Tibial artery (tissue), 4 donors: ENCODE measurements at places on chromosomes 11 and 22.

DNA sequence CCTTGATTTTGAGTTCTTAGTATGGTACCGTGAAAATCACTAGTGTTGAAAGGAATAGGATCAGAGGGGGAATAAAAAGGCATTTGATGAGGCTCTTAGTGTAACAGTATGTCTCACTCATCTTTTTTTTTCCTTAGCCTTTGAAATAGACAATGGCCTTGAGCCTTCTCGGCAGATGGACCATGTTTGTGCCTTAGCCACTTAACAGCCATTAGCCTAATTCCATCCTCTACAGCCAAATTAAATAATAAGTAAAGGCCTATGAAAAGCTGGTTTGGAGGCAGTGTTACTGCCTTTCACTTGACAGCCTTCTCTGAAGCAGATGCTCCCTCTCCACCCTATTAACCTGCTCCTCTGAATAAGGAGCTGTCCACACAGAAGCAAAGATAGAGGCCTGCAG, 580.7 kb downstream of the NTM start:
- no peak for DNase-seq

- peak; percentile 32 for DNase-seq
Measured at GRCh38 chr22:33274214-33275072, 216.3 kb upstream of the SYN3 start.

GRCh38 chr11:35099278-35100012, 39.5 kb upstream of the CD44 start:
- DNase-seq, result no peak

- no peak for DNase-seq
Measured at GRCh38 chr11:119786431-119787073, 57.6 kb upstream of the NECTIN1 start.

- DNase-seq, result no peak
Measured at GRCh38 chr11:97259884-97260283, 870.1 kb downstream of the JRKL start.

GRCh38 chr11:48142889-48143288, 73.7 kb upstream of the OR4B1 start:
- no peak for DNase-seq

- DNase-seq, result no peak
Measured at GRCh38 chr11:86869531-86869930, 69.2 kb downstream of the PRSS23 start.

DNA sequence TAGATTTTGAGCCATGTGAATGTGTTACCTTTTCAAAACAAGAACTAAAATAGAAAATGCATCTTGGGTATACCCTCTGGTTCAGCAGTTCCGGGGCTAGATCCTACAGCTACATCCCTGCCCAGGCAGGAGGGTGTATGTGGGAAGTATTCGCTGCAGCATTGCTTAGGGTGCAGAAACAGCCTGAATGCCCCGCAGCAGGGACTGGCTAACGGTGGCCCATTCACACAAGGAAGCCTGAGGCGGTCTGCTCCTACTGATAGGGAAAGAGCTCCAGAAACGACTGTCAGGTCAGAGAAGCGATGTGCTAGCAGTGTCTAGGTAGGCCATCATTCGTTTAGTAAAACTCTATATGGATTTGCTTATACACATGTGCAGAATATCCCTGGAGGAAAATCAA, 9.9 kb upstream of the RASL10A start:
- no peak for DNase-seq

- no peak for DNase-seq
Measured at GRCh38 chr11:11107076-11107723, 245.8 kb downstream of the CSNK2A3 start.

- peak; percentile 31 for DNase-seq
Measured at GRCh38 chr22:19065298-19065859, 56.8 kb downstream of the DGCR2 start.

DNA sequence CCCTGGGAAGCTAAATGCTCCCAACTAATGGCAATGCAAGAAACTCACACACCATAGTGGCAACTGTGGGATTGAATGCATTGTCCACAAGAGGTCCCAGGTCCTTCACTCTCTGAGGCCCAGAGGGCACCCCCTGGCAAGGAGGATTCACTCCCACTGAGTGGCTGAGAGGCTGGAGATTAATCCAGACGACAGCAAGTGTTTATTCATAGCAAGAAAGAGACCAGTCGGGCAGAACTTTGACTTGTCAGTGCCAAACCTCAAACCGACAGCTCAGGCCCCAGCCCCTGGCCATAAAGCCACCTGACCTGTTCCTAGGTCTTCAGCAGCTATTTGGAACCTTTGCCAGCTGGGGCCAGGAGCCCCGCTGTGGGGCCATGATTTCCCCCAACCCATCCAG, 54.5 kb upstream of the MPEG1 start:
- no peak for DNase-seq

DNA sequence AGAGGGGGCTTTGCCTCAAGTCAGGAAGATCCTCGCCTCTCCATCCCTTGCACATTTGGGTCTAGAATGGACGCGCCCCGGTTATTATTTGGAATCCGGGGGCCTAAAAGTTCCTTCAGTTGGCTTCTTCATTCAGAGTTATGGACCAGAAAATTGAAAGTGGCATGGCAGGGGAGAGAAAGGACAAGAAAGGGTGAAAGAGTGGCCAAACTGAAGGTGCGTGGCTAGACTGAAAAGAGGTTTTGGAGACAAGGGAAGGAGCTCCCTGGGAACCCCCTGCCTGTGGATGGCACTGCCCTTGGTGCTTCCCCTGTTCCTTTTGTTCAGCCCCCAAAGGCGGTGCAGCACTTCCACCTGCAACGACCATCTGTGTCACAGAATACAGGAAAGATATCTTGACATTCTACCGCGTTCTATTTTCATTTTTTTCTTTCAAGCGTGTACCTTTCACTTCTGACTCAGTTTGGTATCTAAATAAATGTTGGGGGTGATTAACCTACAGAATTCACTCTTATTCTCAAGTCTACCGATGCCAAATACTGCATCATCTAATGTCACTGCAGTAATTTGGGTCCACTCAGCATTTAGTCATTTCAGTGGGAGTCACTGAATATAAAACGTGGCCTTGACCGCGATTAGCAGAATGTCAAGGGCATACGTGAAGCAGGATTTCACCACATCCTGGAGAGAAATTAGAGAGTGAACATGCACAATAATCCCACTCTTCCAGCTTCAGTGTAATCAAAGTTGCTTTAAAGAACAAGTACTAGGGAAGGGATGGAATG, 88.1 kb upstream of the ARHGAP32 start:
- no peak for DNase-seq

DNA sequence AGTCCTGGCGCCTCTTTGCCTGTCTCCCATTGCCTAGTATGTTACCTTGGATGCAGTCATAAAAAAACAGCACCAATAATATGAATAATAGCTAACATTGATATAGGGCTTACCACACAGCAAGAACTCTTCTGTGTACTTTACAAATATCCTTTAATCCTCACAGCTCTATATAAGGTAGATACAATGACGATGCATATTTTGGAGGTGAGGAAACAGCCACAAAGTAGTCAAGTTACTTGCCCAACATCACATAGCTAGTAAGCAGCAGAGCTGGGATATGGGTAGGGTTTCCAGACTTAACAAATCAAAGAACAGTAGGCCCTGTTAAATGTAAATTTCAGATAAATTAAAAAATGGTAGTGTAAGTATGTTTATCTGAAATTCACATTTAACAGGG, 128.8 kb downstream of the ST3GAL4 start:
- no peak for DNase-seq

GRCh38 chr22:40519284-40519947, 117.1 kb downstream of the MRTFA start:
- DNase-seq, result no peak

DNA sequence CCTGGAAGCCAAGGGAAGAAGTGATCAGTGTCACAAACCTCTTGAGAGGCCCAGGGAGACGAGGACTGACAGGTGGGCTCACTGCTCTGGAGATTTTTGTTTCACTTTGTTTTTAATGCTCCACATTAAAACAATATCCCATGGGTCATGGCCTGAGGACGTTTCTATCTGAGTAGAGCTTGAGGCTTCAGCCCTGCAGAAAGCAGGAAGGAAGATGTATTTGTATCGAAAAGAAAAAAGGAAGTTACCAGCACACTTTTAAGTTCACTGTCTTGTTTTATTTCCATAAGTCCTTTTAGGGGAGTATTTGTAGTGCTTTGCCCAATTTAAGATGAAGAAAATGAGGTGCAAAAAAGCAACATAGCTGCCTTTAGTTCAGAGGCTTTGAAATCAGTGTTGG, 191.1 kb downstream of the GRIK4 start:
- no peak for DNase-seq

- no peak for DNase-seq
Measured at GRCh38 chr22:49469896-49470740, 357.6 kb downstream of the BRD1 start.

DNA sequence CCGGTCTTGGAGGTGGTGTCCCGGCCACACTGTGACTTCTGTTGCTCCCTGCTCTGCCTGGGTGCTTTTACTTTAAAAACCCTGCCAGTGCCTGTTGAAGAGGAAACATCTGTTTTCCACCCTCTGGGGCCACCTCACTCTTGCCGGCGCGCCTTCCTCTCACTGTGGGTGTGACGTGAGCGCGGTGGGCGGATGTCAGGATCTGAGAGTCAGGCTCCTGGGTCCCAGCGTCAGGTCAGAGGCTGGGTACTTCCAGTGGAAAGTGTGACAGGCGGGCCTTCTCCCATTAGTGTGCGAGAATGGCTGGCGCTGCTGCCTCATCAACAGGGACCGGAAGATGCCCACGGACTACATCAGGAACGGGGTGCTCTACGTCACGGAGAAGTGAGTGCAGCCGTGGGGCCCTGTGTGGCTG, 54.2 kb downstream of the GRAMD4 start:
- peak; percentile 78 for DNase-seq

GRCh38 chr11:62548545-62549335, 2.1 kb upstream of the AHNAK start:
- DNase-seq, result peak; percentile 73

DNA sequence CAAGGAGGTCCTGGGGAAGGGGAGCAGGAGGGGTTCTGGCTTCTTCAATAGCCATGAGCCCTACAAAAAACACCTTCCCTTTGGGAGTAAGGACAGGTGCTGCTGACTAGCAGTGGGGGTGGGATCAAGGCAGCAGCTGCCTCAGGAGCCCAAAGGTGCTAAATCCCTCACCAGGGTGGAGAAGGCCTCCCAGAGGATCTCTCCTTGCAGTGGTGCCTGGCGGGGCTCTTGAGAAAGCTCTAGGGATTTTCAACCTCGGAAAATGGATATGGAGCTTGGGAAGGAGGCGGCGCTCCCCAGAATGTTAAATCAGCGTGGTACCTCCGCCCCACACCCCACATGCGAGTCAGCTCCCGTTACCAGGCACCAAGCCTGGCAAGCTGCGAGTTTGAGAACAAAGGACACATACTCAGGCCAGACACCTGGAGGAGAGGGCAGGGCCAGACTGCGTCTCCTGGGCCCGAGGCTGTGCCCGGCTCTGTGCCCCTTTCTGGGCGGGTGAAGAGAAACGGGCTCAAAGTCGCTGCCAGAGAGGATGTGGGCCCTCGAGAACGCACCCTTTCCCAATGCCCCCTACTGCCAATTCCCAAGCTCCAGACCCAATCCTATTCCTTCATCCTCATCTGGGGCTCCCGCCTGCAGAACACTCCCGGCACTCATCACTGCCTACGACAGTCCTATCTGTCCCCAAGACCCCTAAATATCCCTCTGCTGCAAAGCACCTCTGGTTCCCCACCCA, 139.0 kb downstream of the BRD1 start:
- DNase-seq, result no peak

DNA sequence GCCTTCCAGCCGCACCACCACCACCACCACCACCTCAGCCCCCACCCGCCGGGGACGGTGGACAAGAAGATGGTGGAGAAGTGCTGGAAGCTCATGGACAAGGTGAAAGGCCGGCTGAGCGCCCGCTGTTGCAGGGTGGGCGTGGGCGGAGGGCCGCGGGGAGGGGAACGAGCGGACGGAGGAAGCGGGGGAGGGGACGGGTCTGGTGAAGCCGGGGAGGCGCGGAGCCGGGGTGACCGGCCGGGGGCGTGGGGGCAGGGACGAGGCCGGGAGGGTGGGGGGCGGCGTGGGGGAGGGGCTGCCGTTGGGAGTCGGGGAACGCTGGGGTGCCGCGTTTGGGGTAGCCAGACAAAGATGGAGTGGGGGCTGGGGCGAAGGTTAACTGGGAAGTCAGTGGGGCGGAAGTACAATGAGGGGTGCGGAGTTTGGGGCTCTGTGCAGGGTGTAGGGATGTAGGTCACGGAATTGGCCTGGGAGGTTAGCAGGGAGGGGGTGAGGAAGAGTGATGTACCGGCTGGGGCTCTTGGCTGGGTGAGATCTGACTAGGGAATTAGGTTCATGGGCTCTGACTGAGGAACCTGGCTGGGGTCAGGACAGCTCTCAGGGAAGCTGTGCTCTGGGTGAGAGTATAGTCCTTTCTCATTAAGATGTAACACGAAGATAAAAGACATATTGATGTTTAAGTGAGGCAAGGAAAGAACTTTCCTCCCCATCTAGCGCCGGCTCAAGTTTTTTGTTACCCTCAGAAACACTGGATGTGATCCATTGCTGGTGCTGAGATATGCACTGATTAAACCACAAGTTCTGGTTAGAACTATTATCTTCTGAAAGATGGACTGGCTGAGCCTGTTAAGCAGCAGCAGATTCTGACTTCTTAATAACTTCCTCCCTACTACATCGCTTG, 624 bp downstream of the CBL start:
- peak; percentile 35 for DNase-seq

DNA sequence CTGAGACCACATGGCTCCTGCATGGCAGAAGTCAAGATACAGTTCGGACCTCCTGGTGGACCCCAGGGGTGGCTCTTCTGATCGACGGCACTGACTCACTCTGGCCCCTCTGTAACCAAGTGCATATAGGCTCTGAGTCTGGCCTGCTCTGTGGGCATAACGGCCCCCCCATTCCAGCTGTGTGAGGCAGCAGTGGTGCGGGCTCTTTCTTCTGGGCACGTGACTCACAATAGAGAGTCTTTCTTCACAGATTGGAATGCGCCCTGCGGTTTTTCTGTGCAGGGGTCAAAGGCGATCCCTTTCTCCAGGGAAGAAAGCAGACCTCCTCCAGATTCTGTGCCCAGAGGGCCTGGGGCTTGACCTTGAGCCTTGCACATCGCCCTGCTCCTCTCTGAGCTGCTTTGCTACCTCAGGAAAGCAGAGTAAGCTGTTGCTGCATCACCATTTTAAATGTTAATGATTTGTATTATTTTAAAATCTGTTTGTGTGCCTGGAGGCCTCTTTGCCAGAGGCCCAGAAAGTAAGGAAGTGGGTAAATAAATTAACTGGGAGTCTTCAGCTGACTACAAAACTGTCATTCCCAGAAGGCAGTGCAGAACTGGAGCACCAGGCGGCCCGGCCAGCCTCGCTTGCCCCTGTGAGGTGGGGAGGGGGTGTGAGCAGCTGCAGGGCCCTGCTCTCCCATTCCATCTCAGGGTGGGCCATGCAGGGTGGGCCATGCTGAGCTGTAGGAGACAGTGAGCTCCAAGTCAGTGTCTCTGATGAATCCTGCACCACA, 199.0 kb downstream of the GRIK4 start:
- DNase-seq, result peak; percentile 47
